ENCODE measurements at places on chromosomes 13 and 19.

GRCh38 chr13:50594276-50595051, 249.0 kb downstream of the DLEU7 start:
- DNase-seq = no peak

GRCh38 chr19:13946414-13946813, 5.9 kb upstream of the DCAF15 start:
- DNase-seq = no peak

- no peak for DNase-seq
Observed at GRCh38 chr19:12205296-12205695, 42.4 kb downstream of the ZNF136 start.

GRCh38 chr13:112808377-112809140, 118.7 kb downstream of the ATP11A start:
- no peak for DNase-seq

DNA sequence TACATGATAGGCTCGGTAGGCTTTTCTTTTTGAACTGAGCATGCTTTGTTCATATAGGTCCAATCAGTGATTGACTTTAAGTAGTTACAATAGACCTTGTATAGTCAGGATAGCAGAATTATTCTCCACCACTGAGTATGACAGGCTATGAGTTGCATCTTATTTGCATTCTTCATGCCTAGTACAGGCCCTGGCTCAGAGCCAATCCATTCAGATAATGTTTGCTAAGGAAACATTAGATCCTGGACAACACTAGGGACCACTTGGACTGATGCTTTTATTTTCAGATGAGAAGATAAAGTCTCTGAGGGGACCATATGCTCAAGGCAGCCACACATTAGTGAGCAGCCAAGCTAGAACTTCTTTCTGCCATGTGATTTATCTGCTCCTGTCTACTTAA, 133.9 kb downstream of the KL start:
- no peak for DNase-seq

- DNase-seq = no peak
Observed at GRCh38 chr13:103291798-103292572, 225.8 kb upstream of the SLC10A2 start.

DNA sequence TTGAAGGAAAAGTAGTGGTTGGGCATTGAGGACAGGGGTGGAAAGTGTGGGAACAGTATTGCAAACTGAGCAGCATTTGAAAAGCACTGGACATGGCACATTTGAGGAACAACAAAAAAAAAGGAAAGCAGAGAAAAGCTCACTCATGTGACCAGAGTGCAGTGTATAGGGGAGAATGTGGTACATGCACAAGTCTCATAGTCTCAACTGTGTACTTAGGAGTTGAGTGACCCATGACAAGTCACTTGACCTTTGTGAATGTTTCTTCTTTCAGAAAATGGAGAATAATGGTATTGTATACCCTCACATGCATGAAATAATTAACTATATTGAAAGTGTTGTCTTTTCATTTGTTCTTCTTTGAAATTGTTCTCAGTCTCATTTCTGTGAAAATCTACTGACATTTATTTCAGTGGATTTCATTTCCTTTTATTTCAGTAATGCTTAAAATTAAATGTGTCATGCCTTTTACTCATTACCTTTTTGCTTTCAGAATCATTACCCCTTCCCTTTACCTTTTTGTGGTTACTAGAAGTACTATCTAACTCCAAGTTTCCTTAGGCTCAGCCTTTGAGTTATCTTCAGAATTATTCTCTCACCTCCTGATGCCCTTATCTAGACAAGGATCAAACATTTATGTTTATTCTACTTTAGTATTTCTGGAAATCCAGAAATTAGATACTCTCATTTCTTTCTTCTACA, 79.1 kb upstream of the MLNR start:
- no peak for DNase-seq

GRCh38 chr19:30908262-30908771, 440.9 kb downstream of the TSHZ3 start:
- no peak for DNase-seq

DNA sequence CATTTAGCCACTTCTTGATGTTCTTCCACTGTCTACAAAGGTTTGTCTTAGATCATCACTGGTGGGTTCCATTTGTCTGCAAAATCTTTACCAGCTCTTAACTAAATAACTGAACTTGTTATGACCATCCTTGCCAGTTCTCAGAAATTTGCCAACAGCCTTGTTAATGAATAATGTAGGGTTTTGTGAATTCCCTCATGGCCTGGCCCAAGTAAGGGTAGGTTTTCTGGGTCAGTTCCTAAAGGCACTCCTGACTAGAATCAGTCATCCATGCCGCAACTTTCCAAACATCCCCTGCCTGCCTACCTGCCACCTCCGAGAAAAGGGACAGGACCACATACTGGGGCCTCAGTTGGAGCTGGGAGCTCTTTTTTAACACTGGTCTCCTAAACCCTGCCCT, 4.0 kb downstream of the COL4A1 start:
- no peak for DNase-seq

DNA sequence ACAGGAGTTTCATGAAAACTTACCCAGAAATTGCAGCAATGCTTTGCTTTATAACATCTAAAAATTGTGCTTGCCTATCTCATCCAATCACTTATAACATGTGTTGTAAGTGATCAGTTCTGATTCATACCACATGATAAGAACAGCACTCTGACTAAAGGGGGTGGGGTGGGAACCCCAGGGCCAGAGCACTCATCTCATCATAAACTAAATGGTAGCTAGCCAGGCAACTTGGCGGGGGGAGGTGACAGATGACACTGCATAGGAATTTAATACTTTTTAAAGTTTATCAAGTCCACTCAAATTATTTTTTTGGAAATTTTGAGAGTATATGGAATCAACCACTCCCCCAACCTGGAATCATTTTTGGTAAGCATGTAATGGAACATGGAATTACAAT, 42.1 kb downstream of the FOXO1 start:
- DNase-seq = no peak

DNA sequence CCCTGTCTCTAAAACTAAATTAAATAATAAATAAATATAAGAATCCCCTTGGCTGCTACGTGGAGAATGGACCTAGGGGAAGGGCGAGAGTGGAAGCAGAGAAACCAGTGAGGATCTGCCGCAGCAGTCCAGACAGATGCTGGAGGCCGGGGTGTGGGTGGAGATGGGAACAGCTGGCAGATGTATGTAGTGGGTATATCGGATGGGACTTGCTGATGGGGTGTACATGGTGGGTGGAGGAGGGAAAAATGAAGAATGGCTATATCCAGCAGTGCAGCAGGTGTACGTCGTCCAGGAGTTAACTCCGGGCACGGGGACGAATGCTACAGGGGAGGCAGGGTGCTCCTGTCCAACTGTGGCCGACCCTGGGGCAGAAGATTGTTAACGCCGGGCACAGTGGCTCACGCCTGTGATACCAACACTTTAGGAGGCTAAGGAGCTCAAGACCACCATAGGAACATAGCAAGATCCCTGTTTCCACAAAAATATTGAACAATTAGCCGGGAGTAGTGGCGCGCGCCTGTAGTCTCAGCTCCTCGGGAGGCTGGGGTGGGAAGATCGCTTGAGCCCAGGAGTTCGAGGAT, 654 bp downstream of the CEP89 start:
- no peak for DNase-seq

GRCh38 chr19:47257411-47258169, 1.3 kb downstream of the CCDC9 start:
- no peak for DNase-seq

DNA sequence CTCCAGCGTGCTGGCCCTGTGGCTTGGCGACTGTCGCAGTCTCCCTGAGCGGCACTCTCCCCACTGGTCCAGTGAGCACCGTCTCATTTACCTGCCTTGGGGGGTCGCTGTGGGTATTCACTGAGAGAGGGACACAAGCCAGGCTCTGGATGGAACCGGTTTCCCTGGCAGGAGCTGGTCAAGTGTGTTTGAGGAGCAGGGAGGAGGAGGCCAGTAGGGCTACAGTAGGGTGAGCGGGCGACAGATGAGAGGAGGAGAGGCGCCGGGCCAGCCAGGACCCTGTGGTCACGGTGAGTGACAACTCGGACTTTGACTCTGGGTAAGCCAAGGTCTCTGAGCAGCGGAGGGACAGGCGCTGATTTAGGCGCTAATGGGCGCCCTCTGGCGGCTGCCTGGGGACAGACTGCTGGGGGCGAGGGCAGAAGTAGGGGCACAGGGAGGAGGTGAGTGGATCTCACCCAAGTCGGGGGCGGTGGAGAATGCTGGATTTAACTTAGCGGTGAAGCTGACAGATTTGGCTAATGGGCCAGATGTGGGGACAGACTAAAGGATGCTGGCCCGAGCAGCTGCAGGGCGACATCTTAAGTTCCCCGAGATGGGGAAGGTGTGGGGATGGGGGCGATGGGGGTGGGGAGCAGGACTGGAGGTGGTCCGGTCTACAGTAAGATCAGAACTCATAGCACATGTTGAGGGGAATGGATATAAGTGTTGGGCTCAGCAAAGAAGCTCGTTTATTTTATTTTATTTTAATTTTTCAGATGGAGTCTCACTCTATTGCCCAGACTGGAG, 4.7 kb upstream of the PRMT1 start:
- no peak for DNase-seq

DNA sequence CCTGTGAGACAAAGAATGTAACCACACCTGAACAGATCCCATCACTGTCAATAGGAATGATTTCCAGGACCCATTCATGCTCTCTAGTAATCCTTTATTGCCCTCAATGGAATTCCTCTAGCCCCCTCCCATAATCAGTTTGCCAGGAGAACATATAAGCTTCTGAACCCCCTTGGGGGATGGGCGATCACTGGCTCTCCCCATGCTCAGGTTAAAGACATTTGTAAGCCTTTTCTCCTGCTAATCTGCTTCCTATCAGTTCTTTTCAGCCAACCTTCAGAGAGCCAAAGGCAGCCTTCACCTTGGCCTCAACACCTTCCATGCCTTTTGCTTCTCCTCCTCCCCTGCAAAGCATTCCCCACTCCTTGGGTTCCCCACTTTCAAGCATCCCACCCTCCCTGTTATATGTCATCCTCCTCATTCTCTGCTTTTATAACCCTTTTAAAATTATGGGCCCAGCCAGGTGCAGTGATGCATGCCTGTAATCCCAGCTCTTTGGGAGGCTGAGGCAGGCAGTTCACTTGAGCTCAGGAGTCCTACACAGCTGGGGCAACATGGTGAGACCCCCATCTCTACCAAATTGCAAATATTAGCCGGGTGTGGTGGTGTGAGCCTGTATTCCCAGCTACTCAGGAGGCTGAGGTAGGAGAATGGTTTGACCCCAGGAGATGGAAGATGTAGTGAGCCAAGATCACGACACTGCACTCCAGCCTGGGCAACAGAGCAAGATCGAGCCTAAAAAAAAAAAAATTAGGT, 12.4 kb downstream of the DPRX start:
- no peak for DNase-seq

Measured in GF-D8 (cell line).